Suprapubic skin (tissue), 4 donors: ENCODE measurements at places on chromosomes 16 and 17. TPM values are rescaled to one million over a fixed set of nuclear protein-coding genes. Genes with fewer than 3 reads are reported as not detected.

DNA sequence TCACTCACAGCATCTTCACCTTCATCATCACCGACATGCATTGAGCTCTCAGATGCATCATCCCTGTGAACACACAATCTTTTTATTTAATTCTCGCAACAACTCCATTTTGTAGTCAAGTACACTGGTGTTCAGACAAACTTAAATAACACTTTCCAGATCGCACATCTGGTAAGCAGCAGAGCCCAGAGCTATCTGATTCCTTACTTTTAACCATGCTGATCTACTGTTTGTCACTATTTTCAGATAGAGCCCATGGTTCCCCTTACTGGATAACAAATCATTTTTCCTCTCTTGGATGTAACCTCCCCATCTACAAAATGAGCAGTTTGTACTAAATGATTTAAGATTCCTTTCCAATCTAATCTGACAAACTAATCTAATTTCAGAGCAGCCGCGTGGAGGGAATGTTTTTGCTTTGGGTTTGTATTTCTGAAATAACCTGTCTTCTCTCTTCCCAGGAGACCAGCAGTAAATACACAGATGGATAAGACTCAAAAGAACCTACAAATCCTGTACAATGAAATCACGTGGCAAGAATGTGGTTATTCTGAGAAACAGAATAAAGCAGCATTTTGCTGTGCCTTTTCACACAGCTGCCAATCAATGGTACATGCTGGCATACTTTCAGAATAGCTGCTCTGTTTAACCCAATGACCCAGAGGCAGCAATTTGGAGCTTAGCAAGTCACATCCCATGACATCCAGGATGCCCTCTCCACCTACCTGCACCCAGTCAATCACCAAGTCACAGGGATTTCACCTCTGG, 72.9 kb upstream of the CCL2 start:
- H3K27ac ChIP-seq: no peak overlapping the region
- no peak overlapping the region for H3K4me3 ChIP-seq
- H3K36me3 ChIP-seq: no peaks in the 10 kb centered on the region
- H3K27me3 ChIP-seq: no peaks in the 10 kb centered on the region
- no peak for DNase-seq

GRCh38 chr16:19513377-19514053, 8.4 kb downstream of the GDE1 start:
- H3K36me3 ChIP-seq: peaks cover 25% of the 10 kb centered on the region
- no peak for DNase-seq
- H3K4me1 ChIP-seq: peaks cover 20% of the 10 kb centered on the region
- H3K27ac ChIP-seq: no peak overlapping the region
- no peak overlapping the region for H3K4me3 ChIP-seq

DNA sequence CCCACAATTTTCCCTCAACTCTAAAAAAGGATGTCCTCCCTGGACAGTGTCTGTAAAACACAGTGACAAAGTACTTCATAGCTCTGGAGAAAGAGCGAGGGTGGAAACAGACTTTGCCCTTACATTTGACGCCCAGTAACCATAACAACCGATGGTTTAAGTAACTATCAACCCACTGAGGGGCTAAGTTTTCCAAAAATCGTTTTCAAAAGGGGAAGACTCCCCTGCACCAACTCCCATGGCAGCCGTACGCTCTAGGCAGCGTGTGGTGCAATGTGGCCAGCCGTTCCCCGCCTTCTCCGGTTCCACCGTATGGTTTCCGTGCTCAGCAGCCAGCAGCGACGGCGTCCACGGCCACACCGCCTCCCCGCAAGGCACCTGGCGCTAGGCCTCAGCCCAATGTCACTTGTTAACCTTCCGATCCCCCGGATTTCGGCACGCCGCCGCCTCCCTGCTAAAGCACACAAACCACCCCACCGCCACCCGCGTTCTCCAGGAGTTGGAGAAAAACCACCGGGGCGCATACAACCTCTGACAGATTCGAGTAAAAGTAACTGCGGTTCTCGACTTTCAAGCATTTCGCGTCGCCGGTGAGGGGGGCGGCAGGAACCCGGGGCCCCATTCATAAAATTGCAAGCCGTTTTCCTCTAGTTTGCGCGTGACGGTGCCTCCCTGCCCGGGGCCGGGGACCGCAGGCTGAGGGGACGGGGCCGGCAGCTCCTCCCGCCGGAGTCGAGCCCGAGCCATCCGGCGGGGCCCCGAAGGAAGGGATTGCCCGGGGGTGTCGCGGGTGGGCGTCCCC, 661 bp downstream of the TEX2 start:
- H3K36me3 ChIP-seq: no peaks in the 10 kb centered on the region
- peak overlapping the region; percentile 95 for H3K4me3 ChIP-seq
- peaks cover 30% of the 10 kb centered on the region for H3K4me1 ChIP-seq
- no peaks in the 10 kb centered on the region for H3K27me3 ChIP-seq
- H3K27ac ChIP-seq: peak overlapping the region; percentile 93

- H3K27ac ChIP-seq: peak overlapping the region; percentile 58
- H3K4me3 ChIP-seq: no peak overlapping the region
- H3K36me3 ChIP-seq: no peaks in the 10 kb centered on the region
- no peaks in the 10 kb centered on the region for H3K27me3 ChIP-seq
- H3K4me1 ChIP-seq: peaks cover 18% of the 10 kb centered on the region
- DNase-seq: no peak
Measured at GRCh38 chr17:66654106-66654740, 180.7 kb upstream of the CACNG5 start.

- H3K27ac ChIP-seq: no peak overlapping the region
- DNase-seq: no peak
- no peaks in the 10 kb centered on the region for H3K36me3 ChIP-seq
- H3K4me1 ChIP-seq: peaks cover 8% of the 10 kb centered on the region
Measured at GRCh38 chr17:48746916-48747444, 18.4 kb upstream of the HOXB13 start.

DNA sequence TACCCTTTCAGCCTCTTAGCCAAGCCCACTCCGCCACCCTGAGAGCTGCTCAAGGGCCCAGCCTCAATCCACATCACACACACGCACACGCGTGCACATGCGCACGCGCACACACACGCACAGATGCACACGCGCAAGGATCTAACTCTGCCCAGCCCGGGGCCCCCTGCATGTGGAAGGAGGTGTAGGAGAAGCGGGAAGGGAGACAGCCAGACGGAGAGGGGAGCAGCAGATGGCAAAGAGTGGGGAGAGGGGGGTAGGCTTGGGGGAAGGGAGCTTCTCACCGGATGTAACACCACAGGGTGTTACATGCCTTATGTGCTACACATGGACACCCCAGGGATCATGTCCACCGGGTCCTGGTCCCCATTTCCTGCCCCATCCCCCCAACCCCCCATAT, 15.3 kb downstream of the DLG4 start:
- no peak overlapping the region for H3K27ac ChIP-seq
- H3K4me3 ChIP-seq: peak overlapping the region; percentile 49
- peaks cover 16% of the 10 kb centered on the region for H3K36me3 ChIP-seq
- H3K27me3 ChIP-seq: no peaks in the 10 kb centered on the region
- peaks cover 14% of the 10 kb centered on the region for H3K4me1 ChIP-seq

- H3K4me1 ChIP-seq: no peaks in the 10 kb centered on the region
- H3K36me3 ChIP-seq: peaks cover 16% of the 10 kb centered on the region
- no peaks in the 10 kb centered on the region for H3K27me3 ChIP-seq
- H3K27ac ChIP-seq: no peak overlapping the region
Measured at GRCh38 chr16:20838240-20838639, 31.9 kb downstream of the REXO5 start.

DNA sequence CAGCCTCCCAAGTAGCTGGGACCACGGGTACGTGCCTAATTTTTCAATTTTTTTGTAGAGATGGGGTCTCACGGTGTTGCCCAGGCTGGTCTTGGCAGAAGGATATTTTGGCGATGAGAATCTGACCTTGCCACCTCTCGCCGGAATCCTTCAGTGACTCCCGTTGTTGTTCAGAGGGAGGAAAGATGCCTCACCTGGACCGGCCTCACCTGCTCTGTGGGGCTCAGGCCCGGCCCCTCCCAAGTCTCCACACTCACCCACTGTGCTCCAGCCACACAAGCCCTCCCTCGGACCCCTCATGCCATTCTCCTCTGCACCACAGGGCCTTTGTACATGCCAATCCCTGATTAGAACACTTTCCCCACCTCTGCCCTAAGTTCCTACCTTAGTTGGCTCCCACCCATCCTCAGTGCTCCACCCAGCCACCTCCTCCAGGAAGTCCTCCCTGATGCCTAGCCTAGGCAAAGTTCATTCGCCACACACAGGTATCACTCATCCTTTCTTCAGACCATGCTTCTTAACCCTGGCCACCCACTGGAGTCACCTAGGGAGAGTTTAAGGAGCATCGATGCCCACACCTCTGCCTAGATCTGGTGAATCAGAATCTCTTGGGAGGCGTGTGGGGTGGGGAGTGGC, 136.1 kb downstream of the GSG1L start:
- no peak overlapping the region for H3K4me3 ChIP-seq
- no peaks in the 10 kb centered on the region for H3K4me1 ChIP-seq

GRCh38 chr17:64384253-64385186, 6.1 kb downstream of the PECAM1 start:
- H3K27ac ChIP-seq: peak overlapping the region; percentile 34
- DNase-seq: no peak

DNA sequence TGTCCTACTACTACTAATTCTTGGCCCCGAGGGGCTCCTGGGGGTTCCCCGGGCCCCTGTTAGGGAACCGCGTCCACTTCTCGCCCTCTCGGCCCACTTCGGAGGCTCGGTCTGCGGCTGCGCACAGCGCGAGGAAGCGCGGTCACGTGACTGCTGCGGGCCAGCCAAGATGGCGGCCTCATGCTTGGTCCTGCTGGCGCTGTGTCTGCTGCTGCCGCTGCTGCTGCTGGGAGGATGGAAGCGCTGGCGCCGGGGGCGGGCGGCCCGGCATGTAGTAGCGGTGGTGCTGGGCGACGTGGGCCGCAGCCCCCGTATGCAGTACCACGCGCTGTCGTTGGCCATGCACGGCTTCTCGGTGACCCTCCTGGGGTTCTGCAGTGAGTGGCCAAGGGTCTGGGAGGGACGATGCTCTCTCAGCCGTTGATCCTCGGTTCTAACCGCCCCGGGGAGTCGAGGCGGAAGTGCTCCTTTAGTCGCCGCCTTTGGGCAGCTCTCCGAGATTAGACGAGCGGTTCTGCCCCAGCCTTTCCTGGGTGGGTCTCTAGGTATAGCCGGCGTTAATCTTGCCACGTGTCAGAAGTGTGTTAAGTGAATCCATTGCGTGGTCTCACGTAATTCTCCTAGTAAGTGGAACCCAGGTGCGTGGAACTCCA, at the start of gene ALG1:
Gene ALG1, plus strand, starts transcription at position 163 of the 653 bp plus-strand sequence. Its CDS starts 7 bp downstream, at position 170.
- peak within 1 kb of the TSS; percentile 71 for H3K27ac ChIP-seq
- peaks cover 21% of the 10 kb centered on the region for H3K36me3 ChIP-seq
- peaks cover 17% of the 10 kb centered on the region for H3K4me1 ChIP-seq
- peak; percentile 92 for DNase-seq
- peak within 1 kb of the TSS; percentile 58 for H3K4me3 ChIP-seq
- no peaks in the 10 kb centered on the region for H3K27me3 ChIP-seq

DNA sequence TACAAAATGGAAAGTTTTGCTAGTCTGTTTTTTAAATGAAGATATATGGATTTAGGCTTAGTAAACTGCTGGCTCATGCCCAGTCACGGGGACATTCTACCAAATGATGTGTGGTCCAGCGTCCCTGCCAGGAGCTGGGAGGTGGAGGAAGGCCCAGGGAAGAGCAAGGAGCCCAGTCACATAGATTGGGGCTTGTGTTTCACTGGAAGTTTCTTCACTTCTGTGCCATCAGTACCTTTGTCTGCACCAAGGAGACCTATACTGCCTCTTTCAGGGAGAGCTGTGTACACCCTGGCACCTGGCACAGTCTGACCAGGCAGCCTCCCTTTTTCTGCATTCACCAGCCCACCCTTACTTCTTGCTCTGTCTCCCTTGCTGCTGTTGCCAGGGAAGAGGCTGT, 32.6 kb upstream of the ERN1 start:
- no peak overlapping the region for H3K4me3 ChIP-seq
- H3K27me3 ChIP-seq: no peaks in the 10 kb centered on the region
- no peak overlapping the region for H3K27ac ChIP-seq
- DNase-seq: no peak
- peaks cover 11% of the 10 kb centered on the region for H3K36me3 ChIP-seq
- H3K4me1 ChIP-seq: peaks cover 40% of the 10 kb centered on the region

GRCh38 chr17:78939615-78940014, 14.4 kb upstream of the TIMP2 start:
- no peak for DNase-seq
- no peaks in the 10 kb centered on the region for H3K36me3 ChIP-seq
- H3K4me3 ChIP-seq: no peak overlapping the region

GRCh38 chr17:18981335-18981641, 23.3 kb downstream of the FAM83G start:
- no peak for DNase-seq
- no peak overlapping the region for H3K4me3 ChIP-seq
- H3K36me3 ChIP-seq: peaks cover 24% of the 10 kb centered on the region
- H3K27me3 ChIP-seq: no peaks in the 10 kb centered on the region
- peak overlapping the region; percentile 73 for H3K27ac ChIP-seq

GRCh38 chr17:75125984-75126383, 5.6 kb downstream of the NT5C start:
- peaks cover 33% of the 10 kb centered on the region for H3K4me1 ChIP-seq
- peaks cover 17% of the 10 kb centered on the region for H3K36me3 ChIP-seq
- H3K27me3 ChIP-seq: no peaks in the 10 kb centered on the region

- no peaks in the 10 kb centered on the region for H3K4me1 ChIP-seq
- H3K4me3 ChIP-seq: no peak overlapping the region
- H3K27ac ChIP-seq: no peak overlapping the region
- H3K27me3 ChIP-seq: no peaks in the 10 kb centered on the region
- no peak for DNase-seq
Measured at GRCh38 chr17:9522074-9522473, 53.5 kb downstream of the STX8 start.

GRCh38 chr17:38886643-38887010, 16.8 kb downstream of the LASP1 start:
- H3K36me3 ChIP-seq: peaks cover 40% of the 10 kb centered on the region
- no peaks in the 10 kb centered on the region for H3K27me3 ChIP-seq
- peaks cover 62% of the 10 kb centered on the region for H3K4me1 ChIP-seq

DNA sequence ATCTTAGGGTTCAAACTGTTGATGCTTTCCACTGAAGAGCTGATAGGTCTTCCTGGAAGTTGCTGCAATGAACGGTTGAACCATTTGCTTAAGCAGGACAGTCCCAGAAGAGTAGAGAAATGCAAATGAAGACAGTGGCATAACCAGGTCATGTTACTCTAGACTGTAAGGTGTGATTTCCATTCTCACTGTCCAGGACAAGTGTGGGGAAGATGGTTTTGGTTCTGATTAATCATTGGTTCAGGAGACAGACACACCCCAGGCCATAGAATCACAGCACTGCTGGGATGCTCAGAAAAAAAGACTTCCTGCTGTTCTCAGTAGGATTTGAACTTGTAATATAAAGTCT, 34.8 kb upstream of the XYLT2 start:
- peaks cover 21% of the 10 kb centered on the region for H3K27me3 ChIP-seq
- H3K27ac ChIP-seq: no peak overlapping the region
- no peak for DNase-seq
- H3K4me3 ChIP-seq: no peak overlapping the region

- no peak for DNase-seq
- H3K4me3 ChIP-seq: no peak overlapping the region
- H3K36me3 ChIP-seq: no peaks in the 10 kb centered on the region
- peaks cover 52% of the 10 kb centered on the region for H3K4me1 ChIP-seq
Measured at GRCh38 chr17:63988127-63988478, 10.0 kb upstream of the PRR29 start.

- no peak overlapping the region for H3K4me3 ChIP-seq
- H3K36me3 ChIP-seq: no peaks in the 10 kb centered on the region
- no peak overlapping the region for H3K27ac ChIP-seq
- no peaks in the 10 kb centered on the region for H3K4me1 ChIP-seq
- no peaks in the 10 kb centered on the region for H3K27me3 ChIP-seq
Measured at GRCh38 chr17:41010441-41010840, 1.5 kb upstream of the KRTAP3-1 start.

The PEX12 gene
- 7.2 TPM for total RNA-seq

The TNFRSF12A gene
- 59.6 TPM for total RNA-seq

The CHD9NB gene
- total RNA-seq: 20.0 TPM

The TNFSF13 gene
- total RNA-seq: 12.0 TPM

The WNT9B gene
- 5.4 TPM for total RNA-seq

The CLDN6 gene
- not detected for total RNA-seq

The KIFC3 gene
- total RNA-seq: 111 TPM
